ENCODE measurements at places on chromosomes 11 and 22.
A peak's percentile ranks its signal among the peaks of the same experiment; 100 is the strongest.

DNA sequence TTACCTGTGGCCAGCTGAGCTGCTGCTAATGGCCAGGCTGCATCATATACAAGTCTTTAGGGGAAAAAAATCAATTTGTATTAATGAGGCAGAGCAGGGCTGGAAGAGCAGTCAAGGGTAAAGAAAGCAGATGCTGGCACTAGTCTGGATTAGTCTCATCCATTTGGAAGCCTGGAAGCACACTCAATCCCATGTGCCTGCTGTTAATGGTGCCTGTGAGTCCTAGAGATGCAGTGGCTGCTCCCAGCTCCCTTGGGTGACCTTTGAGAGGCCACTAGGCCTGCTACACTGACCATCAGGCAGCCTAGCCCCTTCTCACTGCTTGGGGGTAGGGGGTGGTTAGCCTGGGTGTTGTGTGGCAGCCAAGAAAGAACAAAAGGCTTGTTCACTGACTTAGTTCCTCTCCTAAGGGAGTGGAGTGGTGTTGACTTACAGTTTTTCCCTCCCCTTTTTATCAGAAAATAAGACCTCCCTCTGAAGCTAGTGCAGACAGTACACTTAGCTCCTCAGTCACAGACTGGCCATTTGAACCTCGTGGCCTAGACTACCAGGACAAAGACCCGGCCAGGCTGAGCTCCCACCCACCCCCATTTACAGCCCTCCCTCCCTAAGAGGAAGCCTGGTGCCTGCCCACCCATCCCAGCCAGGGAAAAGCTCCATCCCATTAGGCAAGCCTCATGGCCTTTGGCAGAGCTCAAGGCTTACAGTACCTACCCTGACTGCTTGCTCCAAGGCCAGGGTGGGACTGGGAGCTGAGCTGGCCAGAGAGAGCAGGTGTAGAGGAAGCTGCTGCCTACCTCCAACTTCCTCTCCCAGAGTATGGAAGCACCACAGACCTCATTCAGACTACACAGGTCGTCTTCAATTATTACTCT lies 7.8 kb downstream of the PIK3IP1 start:
- no peak for DNase-seq

GRCh38 chr11:132293586-132293985 lies 923.2 kb downstream of the NTM start:
- DNase-seq: no peak

GRCh38 chr11:130829920-130830511 lies 86.3 kb downstream of the SNX19 start:
- DNase-seq: no peak

GRCh38 chr11:64546600-64546999 lies 44.4 kb upstream of the SLC22A12 start:
- DNase-seq: no peak

DNA sequence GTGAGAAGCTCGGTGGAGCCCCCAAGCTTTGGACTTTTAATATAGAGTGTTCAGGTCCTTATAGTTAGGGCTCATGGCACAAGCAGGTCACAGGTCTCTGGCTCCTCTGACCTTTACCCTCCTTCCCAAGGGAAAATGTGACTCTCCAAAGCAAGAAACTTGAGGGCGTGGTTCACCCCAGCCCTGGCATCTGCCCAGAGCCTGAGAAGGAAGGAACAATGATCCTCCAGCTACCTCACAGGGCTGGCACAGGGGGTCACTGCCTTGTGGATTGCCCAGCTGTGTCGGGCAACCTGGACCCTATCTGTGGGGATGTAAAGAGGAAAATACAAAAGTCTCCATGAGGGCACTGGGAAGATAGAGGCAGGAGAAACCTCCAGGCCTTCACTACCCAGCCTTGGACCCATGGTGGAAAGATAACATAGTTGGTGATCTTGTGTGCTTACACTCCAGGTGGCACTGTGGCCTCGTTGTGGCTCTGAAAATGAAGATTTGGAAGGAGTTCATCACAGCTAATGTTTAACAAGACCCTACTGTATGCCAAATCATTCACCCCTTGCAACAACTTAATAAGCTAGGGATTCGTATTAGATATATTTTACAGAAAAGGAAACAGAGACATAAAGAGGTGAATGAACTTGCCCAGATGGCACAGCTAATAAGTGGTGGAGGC lies 3.8 kb upstream of the ZNF195 start:
- no peak for DNase-seq

DNA sequence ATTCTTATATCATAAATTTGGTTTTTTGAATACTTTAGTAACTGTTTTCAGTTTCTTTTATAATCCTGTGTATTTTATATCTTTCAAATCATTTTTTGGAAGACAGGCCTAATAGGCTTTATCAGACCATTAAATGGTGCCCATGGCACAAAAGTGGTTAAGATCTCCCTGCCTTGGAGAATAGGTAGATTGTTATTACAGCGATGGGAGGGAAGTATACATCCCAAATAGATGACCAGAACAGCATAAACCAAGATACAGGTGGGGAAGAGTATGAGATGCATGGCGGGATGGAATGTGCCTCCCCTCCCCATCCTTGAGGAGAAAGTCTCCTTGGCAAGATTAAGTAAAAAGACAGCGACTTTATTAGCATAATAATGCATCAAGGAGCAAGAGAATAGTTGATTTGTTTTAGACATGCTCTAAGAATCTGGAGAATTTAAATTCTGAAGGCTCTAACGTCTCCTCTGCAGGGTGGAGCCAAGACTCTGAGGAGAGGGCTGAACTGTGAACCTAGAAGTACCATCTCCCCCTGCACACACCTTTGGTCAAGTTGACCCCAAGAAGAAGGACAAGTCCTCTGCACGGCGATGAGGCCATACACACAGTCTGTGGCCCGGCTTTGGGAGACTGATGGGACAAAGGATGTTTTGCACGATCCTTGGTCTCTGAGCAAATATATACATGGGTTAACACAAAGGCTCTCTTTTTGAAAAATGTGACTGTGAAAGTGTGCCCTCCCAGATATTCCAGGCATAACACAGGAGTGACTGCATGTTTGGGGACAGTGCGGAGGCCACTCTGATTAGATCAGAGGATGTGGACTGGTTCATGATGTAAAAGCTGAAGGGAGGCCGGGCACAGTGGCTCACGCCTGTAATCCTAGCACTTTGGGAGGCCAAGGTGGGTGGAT lies 61.1 kb upstream of the SLC35C1 start:
- DNase-seq: no peak

DNA sequence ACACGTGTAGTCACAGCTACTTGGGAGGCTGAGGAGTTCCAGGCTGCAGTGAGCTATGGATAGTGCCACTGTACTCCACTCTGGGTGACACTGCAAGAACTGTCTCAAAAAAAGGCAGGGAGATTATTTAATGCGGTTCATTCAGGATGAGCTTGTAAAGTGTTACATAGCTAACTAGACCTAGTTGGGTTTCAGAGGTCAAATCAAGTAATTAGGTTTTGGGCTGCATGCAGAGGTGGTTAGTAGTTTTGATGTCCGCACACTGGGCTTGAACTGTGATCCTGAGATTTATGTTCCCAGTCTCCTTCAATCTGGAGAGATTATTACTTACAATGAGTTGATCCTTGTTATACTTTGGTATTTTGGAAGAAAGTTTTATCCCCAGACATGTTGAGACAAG lies 2.1 kb upstream of the RBM4 start:
- DNase-seq: no peak

DNA sequence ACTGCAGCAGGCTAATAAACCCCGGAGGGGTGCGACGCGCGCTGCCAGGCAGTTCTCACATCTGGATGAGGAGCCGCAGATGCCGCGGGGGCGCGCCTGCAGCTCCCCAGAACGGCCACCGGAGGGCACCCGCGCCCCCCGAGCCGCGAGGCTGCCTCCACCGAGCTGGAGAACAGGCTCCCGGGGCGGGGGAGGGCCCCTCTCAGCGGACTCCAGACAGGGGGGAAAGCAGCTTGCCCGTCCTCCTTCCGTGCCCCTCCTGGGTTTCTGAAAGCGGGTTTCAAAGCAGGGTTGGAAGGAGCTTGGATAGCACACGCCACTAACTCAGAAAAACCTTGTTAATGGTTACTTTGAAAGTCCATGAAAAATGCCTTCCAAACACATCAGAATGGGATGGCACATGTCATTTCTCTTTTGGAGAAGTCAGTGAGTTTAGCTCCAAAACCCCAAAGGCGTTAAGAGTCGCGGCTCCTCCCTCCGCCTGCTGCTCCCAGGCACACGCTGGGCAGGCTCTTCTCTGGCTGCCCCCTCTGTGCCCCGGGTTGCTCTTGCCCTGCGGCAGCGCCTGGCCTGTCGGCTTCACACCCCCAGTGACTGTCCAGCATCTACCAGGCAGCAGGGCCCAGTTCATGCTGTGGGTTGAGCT lies 317.8 kb downstream of the NTM start:
- DNase-seq: peak; percentile 52
